ENCODE measurements at places on chromosomes 5 and 9. TPM values are rescaled to one million over a fixed set of nuclear protein-coding genes. Genes with fewer than 3 reads are reported as not detected.

- no peaks in the 10 kb centered on the region for H3K36me3 ChIP-seq
- no peaks in the 10 kb centered on the region for H3K4me1 ChIP-seq
Observed at GRCh38 chr5:74403771-74404170, 236.8 kb downstream of the ENC1 start.

- H3K27ac ChIP-seq = no peak overlapping the region
- H3K36me3 ChIP-seq = no peaks in the 10 kb centered on the region
- no peak for DNase-seq
- H3K4me3 ChIP-seq = no peak overlapping the region
- H3K27me3 ChIP-seq = peaks cover 6% of the 10 kb centered on the region
Observed at GRCh38 chr5:33594006-33594405, 153.2 kb downstream of the TARS1 start.

DNA sequence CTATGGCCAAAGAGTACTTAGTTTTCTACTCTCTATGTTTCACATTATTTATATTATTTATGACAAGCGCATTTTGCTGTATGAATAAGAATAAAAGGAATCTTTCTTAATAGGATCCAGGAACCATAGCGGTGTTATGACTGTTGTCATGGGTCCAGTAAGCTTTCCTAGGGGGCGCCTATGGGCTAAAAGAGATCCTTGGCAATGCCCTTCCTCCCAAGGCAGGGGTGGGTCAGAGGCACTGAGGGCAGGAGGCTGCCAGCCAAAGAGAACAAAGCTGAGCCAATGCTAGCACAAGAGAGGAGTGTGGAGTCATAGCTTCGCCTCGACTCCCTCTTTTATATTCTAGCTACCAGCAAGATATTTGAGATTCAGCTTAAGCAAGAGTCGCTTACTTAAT, 98.4 kb upstream of the GNAQ start:
- peaks cover 8% of the 10 kb centered on the region for H3K36me3 ChIP-seq
- H3K27me3 ChIP-seq = no peaks in the 10 kb centered on the region
- no peak overlapping the region for H3K27ac ChIP-seq
- peaks cover 23% of the 10 kb centered on the region for H3K4me1 ChIP-seq
- H3K4me3 ChIP-seq = no peak overlapping the region
- no peak for DNase-seq

GRCh38 chr9:87433853-87434252, 63.8 kb upstream of the DAPK1 start:
- H3K36me3 ChIP-seq = no peaks in the 10 kb centered on the region
- DNase-seq = no peak
- H3K27me3 ChIP-seq = no peaks in the 10 kb centered on the region
- H3K4me1 ChIP-seq = no peaks in the 10 kb centered on the region

DNA sequence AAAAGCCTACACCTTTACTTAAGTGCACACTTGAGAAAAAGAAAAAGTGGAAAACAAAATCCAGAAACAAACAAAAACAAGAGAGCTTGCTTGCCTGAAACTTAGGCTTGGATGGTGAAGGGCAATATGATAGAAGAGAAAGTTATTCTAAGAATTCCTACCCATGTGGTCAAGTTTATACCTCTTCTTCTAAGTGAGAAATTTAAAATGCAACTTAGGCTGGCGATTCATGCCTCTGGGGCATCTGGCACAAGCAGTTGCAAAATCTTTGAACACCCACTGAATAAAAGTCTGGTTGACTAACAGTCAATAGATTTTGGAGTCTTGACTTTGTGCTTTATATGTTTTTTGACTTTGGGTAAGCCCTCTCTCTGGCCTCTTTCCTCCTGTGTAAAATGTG, 239.6 kb downstream of the KDM4C start:
- H3K4me1 ChIP-seq = peaks cover 1% of the 10 kb centered on the region
- H3K36me3 ChIP-seq = peaks cover 30% of the 10 kb centered on the region
- DNase-seq = no peak
- H3K4me3 ChIP-seq = no peak overlapping the region

GRCh38 chr5:181120306-181120705, 10.7 kb downstream of the OR2V1 start:
- H3K4me3 ChIP-seq = no peak overlapping the region
- H3K36me3 ChIP-seq = no peaks in the 10 kb centered on the region
- H3K4me1 ChIP-seq = peaks cover 3% of the 10 kb centered on the region

DNA sequence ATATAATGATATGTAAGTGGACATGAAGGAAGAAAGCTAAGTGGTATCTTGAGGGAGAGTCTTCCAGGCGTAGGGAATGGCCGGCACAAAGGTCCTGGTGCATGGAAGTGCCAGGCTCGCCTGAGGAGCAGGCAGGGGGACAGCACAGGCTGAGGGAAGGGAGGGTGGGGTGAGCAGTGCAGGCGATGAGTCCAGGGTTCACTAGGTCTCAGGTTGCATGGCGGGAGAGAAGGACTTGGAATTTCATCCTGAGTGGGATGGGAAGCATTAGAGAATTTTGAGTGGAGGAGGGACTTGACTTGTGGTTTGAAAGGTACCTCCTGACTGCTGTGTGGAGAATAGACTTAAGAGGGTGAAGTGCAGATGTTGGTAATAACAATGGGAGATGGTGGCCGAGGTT, 268.9 kb downstream of the ARHGEF28 start:
- H3K27me3 ChIP-seq = peaks cover 36% of the 10 kb centered on the region
- H3K27ac ChIP-seq = no peak overlapping the region
- H3K36me3 ChIP-seq = no peaks in the 10 kb centered on the region
- no peaks in the 10 kb centered on the region for H3K4me1 ChIP-seq

GRCh38 chr5:11620172-11620571, 284.1 kb downstream of the CTNND2 start:
- no peak for DNase-seq
- H3K27ac ChIP-seq = no peak overlapping the region
- no peaks in the 10 kb centered on the region for H3K4me1 ChIP-seq
- no peak overlapping the region for H3K4me3 ChIP-seq

DNA sequence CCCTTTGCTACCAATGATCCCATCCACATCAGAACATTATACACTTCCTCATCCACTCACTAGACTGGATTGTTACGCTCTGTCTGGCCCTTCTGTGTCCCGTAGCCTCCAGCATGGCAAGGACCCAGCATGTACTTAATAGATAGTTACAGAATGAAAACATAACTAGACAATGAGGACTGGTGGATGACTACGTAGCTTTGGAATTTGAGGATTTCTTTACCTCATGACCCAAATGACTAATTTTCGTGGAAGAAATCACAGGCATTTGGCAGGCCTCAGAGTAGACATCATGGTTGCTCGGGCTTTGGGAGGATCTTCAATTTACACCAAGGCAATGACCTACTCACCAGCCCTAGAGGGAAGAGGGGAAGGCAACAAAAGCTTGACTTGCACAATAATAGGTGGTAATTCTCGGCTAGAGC, 299.8 kb downstream of the TLE1 start:
- DNase-seq = no peak
- no peaks in the 10 kb centered on the region for H3K36me3 ChIP-seq
- H3K27ac ChIP-seq = no peak overlapping the region
- H3K4me3 ChIP-seq = no peak overlapping the region
- no peaks in the 10 kb centered on the region for H3K4me1 ChIP-seq

DNA sequence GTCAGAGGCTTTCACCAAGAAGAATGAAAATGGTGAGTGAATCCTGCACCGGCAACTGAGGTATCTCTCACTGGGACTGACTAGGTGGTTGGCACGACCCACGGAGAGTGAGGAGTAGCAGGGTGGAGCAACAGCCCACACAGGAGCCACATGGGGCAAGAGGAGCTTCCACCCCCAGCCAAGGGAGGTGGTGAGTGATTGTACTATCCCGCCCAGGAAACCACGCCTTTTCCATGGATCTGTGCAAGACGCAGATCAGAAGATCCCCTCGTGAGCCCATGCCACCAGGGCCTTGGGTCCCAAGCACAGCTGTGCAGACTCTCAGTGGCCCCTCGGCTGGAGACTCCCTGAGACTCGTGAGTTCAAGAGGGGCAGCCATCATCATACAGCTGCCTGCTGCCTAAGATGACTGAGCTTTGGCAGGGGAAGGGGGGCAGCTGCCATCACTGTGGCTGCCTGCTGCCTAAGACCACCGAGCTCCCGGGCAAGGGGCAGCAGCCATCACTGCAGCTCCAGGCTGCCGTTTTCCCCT, 229.5 kb downstream of the AP3B1 start:
- DNase-seq = no peak
- H3K4me1 ChIP-seq = no peaks in the 10 kb centered on the region
- H3K27ac ChIP-seq = no peak overlapping the region
- no peaks in the 10 kb centered on the region for H3K27me3 ChIP-seq
- H3K36me3 ChIP-seq = peaks cover 38% of the 10 kb centered on the region

GRCh38 chr5:39302472-39302871, 61.8 kb downstream of the C9 start:
- H3K27me3 ChIP-seq = peaks cover 3% of the 10 kb centered on the region
- H3K4me3 ChIP-seq = no peak overlapping the region
- no peak overlapping the region for H3K27ac ChIP-seq
- no peaks in the 10 kb centered on the region for H3K4me1 ChIP-seq
- H3K36me3 ChIP-seq = peaks cover 3% of the 10 kb centered on the region

Gene PHAX
- total RNA-seq = 62.3 TPM

Gene DDX4
- not detected for total RNA-seq

Gene ANKRD31
- total RNA-seq = 0.76 TPM

Gene ZNF618
- total RNA-seq = 0.70 TPM

Gene MELK
- total RNA-seq = 49.8 TPM

Gene PRLR
- total RNA-seq = not detected

Gene PSAT1
- total RNA-seq = 191 TPM

Gene LHFPL2
- 0.40 TPM for total RNA-seq

Measured in activated naive CD8-positive, alpha-beta T cell treated with anti-CD3 and anti-CD28 coated beads for 36 hours (primary cell).